ENCODE measurements at places on chromosomes 7 and 10. TPM values are rescaled to one million over a fixed set of nuclear protein-coding genes. Genes with fewer than 3 reads are reported as not detected.

UTF1 gene
- not detected for total RNA-seq

ADAM12 gene
- 4.1 TPM for total RNA-seq

SYT15 gene
- 3.8 TPM for total RNA-seq

GNAI1 gene
- 22.9 TPM for total RNA-seq

HOXA2 gene
- total RNA-seq, result 1.1 TPM

RELN gene
- total RNA-seq, result not detected

FGL2 gene
- total RNA-seq, result not detected

LAMB4 gene
- 0.23 TPM for total RNA-seq

Data from A549 treated with ZK216348 at 1 μM for 4 hours (cell line).